CD8-positive, alpha-beta T cell (primary cell): ENCODE measurements at places on chromosomes 5 and 9.

- no peak for DNase-seq
Observed at GRCh38 chr5:59999056-59999455, 105.5 kb upstream of the PDE4D start.

- DNase-seq, result no peak
Observed at GRCh38 chr5:158741296-158741695, 358.4 kb downstream of the EBF1 start.

- DNase-seq, result no peak
Observed at GRCh38 chr9:114153761-114154599, 1.4 kb upstream of the COL27A1 start.

DNA sequence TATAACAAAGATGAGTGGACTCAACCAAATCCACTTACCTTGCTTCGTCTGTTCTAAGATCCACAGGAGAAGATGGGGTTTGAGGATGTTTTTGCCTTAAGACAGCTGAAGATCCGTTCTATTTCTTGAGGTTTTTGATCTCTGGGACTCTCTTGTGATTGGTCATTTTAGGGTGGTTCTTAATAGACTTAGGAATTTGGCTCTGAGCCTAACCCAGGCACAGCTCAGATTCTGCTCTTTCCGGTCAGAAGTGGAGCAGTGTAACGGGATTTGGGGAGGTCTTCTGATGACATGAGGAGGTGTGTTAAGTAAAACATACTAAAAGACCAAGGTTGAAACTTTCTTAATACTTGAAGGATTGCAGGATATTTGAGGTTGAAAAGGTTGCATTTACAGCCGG lies 166.9 kb downstream of the DMRT2 start:
- no peak for DNase-seq

GRCh38 chr5:133370036-133370831 lies 242.1 kb downstream of the FSTL4 start:
- no peak for DNase-seq

GRCh38 chr5:60299944-60300343 lies 400.0 kb downstream of the DEPDC1B start:
- DNase-seq, result no peak

DNA sequence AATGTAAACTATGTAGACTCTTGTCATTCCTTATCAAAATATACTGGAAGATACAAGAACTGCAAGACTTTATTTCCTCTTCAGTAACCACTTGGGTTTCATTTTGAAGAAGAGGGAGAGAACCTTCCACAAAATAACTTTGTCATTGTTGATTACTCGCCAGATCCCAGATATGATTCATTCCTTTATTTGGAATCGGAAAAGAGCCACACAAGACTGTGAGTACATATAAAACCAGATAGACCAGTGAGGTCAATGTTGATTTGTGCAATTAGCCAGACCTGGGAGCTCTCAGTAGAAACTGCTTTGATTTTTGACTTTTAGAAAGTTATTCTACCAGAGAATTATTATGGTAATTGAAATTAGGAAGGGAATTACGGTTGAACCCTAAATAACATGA lies 146.1 kb downstream of the TMEM167A start:
- DNase-seq, result no peak

- DNase-seq, result no peak
Observed at GRCh38 chr5:5979377-5979760, 399.0 kb downstream of the MED10 start.

GRCh38 chr9:105205787-105206495 lies 38.5 kb upstream of the SLC44A1 start:
- DNase-seq, result no peak

- no peak for DNase-seq
Observed at GRCh38 chr5:174872271-174872670, 147.9 kb downstream of the MSX2 start.

GRCh38 chr5:93723005-93723404 lies 18.4 kb downstream of the POU5F2 start:
- DNase-seq, result no peak

DNA sequence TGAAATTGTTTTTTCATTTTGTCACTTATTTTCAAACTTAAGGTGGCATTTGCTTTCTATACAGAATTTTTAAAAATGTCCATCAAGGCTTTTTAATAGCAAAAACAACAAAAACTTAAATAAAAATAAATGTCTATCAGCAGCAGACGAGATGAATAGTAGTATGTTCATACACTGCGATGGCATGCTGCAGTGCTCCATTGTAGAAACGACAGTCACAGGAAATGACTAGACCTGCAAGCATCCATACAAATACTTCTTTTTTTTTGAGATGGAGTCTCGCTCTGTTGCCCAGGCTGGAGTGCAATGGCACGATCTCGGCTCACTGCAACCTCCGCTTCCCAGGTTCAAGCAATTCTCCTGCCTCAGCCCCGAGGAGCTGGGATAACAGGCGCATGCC lies 41.4 kb downstream of the COL23A1 start:
- DNase-seq, result no peak

DNA sequence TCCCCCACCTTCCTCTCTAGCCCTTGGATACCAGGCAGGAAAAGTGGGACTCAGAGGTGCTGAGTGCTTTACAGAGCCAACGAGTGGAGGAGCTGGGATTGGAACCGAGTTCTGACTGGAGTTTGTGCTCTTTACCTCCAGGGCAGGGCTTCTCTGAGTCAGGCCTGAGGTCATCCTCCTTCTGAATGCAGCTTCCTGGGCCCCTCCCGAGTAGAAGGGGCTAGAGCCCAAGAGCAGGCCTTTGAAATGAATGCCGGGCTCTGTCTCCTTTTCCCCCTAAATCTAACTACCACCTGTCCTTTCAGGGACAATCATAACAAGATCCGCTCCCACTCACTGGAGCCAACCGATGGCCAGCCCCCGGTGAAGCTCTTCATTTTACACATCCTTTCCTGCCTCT lies 12.7 kb downstream of the PTGES start:
- no peak for DNase-seq

DNA sequence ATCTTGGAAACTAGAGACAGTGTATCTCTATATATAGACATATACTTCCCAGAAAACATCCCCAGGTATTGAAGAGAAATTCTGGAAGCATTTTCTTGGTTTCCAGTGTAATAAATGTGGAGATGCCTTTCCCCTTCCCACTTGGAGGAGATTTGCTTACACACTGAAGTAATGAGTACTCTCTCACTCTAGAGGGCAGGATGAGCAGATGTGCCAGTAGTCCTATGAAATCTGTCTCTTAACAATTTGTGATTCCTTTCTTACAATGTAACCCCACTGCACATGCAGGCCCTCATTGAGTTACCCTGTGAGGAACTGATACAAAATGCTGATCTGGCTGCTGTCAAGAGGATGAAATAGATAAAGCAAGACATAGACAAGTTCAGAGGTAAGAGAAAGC lies 567.2 kb downstream of the SLCO4C1 start:
- DNase-seq, result no peak

- no peak for DNase-seq
Observed at GRCh38 chr9:107794259-107794658, 304.7 kb upstream of the KLF4 start.

GRCh38 chr9:83432104-83432627 lies 106.0 kb downstream of the FRMD3 start:
- DNase-seq, result no peak

DNA sequence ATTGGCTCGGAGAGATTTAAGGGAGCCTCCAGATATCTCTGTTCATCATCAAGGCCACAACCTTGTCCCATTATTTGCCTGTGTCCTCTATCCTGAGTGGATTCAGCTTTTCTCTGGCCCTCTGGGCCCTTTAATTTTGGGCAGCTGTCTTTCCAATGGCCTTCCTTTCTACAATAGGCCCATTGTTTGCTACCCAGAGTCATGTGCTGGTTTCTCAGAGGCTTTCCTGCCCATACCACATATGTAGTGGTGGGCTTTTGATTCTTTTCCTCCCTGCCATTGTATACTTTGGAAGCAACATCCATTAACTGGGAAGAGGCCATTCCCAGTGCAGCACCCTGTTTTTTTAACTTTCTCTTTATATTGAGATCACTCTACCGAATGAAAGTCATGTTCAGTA lies 233.9 kb upstream of the SGCD start:
- no peak for DNase-seq

GRCh38 chr5:58459146-58460001 lies 512 bp downstream of the PLK2 start:
- DNase-seq, result peak; percentile 24

DNA sequence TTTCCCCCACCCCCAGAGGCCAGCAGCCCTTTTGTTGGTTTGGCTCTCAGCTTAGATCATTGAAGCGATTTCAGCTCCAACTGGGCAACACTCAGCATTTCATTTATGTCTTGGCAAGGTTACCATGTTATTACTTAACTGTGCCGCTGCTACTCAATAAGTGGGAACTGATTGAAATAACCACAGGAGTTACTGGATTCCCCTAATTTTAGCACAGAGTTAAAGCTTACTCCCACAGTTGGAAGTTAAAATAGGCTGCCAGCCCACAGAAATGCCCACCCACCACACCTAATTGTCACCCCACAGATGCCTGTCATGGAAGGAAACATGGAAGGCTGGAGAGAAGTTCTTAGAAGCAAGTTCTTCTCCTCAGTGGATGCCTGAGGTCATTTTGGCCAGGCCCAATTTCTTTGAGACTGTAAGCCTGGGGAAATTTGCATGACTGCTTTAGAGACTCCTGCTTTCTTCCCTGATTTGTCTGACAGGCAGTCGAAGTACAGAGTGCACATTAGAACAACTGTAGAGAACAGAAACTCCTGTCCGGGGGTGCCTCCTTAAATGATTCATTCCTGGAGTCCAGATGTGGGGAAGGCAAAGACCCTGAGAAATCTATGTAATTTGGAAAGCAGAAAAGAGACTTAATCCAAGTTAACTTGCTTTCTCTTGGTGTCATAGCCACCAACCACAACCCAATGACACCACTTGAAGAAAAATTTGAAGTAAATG lies 370.0 kb downstream of the ZSWIM6 start:
- DNase-seq, result no peak

GRCh38 chr9:13186091-13186490 lies 93.4 kb downstream of the MPDZ start:
- no peak for DNase-seq

DNA sequence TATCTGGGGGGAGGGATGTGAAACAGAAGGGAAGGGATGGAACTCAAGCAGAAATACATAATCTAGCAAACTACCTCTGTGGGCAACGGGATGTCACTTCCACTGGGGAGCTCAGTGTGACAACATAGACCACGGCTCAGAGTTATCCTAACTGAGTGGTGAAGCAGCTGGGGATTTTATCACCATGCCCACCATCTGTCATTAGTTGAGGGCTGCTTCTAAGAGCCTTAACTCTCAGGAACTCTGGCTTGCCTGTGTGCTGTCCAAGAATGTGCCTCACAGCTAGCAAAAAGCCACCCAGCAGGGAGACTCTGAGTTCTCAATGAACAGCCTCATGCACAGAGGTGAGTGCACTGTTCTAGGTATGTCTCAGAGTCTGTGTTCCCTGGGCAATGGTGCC lies 90.6 kb upstream of the CXCL14 start:
- no peak for DNase-seq

DNA sequence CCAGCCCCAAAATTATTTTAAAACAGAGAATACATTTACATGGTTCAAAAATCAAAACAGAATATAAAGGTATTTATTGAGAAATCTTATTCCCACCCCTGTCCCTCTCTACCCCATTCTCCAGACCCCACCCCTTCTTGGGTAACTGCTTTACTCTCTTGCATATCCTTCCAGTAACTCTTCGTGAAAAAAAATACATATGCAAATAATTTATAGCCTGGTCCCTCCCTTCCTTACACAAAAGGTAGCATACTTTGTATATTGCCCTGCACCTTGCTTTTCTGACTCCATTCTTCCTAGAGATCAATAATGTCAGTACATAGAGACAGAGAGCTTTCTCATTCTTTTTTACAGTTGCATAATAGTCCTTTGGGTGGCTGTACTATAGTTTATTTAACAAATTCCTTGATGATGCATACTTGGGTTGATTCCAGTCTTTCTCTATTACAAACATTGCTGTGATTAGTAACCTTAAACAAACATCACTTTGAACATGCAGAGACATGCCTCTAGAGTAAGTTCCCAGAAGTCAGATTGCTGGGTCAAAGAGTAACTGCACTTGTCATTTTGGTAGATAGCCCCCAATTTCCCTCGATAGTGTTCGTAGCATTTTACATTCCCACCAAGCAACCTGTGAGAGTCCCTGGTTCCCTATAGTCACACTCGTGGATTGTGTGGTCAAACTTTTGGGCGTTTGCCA lies 47.9 kb downstream of the STOM start:
- DNase-seq, result no peak

DNA sequence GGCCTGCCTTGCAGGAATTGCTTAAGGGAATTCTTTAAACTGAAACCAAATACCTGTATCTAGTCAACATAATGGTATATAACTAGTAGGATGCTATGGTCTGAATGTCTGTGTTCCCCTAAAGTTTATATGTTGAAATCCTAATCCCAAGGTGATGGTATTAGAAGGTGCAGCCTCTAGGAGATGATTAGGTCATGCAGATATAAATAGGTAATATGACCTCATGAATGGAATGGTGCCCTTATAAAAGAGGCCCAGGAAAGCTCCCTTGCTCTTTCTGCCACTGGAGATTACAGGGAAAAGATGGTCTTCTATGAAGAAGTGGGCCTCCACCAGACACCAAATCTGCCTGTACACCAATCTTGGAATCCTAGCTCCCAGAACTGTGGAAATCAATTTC lies 7.4 kb upstream of the KIAA1958 start:
- DNase-seq, result no peak

GRCh38 chr9:23581931-23582330 lies 244.1 kb downstream of the ELAVL2 start:
- no peak for DNase-seq

- peak; percentile 30 for DNase-seq
Observed at GRCh38 chr9:31119890-31120454, 1264.5 kb upstream of the ACO1 start.

- DNase-seq, result no peak
Observed at GRCh38 chr5:55031492-55031891, 7.4 kb downstream of the GZMK start.

GRCh38 chr5:57495285-57496086 lies 12.9 kb upstream of the ACTBL2 start:
- DNase-seq, result no peak

GRCh38 chr5:153342487-153342886 lies 148.0 kb upstream of the GRIA1 start:
- no peak for DNase-seq

- no peak for DNase-seq
Observed at GRCh38 chr9:99445920-99446319, 223.8 kb downstream of the SEC61B start.

DNA sequence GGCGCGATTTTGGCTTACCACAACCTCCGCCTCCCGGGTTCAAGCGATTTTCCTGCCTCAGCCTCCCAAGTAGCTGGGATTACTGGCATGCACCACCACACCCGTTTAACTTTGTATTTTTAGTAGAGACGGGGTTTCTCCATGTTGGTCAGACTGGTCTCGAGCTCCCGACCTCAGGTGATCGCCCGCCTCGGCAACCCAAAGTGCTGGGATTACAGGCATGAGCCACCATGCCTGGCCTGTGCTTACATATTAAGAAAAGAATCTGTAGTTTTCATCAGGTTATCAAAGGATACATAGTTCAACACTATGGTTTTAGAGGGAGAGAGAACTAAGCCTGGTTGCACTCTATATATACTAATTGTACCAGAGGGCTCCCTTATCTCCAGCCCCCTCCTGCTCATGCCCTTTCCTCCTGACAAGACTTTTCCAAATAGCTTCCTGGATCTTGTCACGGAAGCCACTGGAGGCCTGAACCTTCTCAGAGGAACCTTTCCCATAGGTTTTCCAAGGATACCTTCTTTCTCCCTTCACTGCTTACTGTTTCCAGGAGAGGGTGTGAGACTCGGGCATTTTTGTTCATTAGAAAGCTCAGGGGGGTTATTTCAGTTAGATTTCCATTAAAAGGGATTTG lies 53.1 kb downstream of the SLC44A1 start:
- no peak for DNase-seq
